ENCODE measurements at places on chromosomes 7 and 10.

GRCh38 chr10:57579926-57580325 is 687.8 kb downstream of the IPMK start:
- no peak for DNase-seq

DNA sequence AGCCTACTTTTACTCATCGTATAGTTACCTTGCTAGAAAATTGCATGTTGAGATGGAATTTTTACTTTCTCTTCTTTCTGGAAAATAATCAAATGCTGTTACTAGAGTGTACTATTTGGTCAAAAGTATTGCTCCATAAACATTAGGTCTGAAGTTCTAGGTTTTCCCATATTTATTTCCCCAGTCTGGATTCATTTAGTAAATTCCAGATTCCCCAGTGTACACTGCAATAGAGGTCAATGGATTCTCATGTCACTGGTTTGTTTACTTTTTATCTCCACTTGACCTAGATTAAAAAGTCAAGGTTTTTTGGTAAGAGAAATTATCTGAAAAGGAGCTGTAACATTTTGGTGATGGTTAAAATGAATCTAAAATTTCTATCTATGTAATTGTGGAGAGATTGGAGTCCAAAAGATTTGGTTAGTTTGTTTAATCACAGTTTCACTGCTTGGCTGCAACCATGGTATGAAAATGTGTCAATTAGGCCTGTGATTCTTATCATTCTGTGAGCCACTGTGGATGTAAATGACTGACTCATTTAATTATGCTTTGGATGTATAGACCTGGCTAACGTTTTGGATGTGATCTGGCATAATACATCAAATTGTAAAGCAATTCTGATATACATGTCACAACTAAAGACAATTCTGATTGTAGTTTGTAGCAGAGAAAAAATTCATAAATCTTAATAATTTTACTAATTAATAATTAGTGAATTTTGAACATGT is 32.7 kb upstream of the STEAP4 start:
- no peak for DNase-seq

GRCh38 chr7:139159900-139160675 is 50.6 kb upstream of the ZC3HAV1 start:
- no peak for DNase-seq

DNA sequence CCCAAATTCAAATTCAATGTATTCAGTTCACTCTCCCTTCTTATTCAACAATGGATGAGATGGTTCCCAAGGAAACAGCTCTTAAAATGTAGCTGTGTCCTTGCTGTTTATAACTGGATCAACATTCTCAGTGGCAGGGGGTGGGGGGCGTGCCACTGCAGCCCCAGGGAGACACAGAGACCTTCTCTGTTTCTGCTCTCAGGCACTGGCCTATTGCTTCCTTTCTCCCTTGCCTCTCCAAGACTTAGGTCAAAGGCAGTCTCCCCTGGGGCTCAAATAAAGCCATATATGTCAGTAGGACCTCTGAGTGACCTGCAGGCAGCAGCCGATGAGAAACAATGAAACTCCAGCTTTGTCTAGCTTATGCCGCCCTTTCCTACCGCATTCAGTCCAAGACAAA is 20.7 kb downstream of the VSTM4 start:
- DNase-seq, result no peak

DNA sequence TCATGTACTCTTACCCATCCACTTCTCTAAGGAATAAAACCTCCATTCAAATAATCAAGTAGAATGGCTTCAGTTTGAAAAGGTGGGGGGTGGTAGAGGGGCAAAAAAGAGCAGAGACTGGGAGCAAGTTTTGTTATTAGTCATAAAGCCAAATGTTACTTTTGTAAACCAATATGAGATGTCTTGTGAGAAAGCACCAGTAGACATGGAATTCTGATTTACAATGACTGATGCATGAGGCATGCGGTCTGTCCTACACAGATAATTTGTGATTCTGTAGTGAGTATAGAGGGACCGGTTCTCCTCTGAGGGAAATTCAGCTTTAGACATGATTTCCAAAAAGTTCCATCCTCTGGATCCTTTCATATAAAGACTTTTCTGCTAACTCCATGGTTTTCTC is 12.9 kb upstream of the ABCA13 start:
- DNase-seq, result no peak

- no peak for DNase-seq
Observed at GRCh38 chr10:16952080-16952479, 134.9 kb upstream of the RSU1 start.

GRCh38 chr7:41378156-41378555 is 324.7 kb downstream of the INHBA start:
- DNase-seq, result no peak

DNA sequence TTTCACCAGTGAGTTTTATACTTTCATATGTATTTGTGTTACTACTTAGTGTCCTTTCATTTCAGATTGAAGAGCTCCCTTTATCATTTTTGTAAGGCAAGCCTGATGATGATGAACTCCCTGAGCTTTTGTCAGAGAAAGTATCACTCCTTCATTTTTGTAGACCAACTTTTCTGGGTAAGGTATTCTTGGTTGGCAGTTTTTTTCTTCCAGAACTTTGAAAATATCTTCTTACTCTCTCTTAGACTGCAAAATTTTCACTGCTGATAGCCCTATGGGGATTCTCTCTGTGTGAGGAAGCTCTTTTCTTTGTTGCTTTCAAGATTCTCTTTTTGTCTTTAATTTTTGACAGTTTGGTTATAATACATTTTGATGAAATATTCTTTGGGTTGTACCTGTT is 35.7 kb downstream of the CCDC7 start:
- no peak for DNase-seq

DNA sequence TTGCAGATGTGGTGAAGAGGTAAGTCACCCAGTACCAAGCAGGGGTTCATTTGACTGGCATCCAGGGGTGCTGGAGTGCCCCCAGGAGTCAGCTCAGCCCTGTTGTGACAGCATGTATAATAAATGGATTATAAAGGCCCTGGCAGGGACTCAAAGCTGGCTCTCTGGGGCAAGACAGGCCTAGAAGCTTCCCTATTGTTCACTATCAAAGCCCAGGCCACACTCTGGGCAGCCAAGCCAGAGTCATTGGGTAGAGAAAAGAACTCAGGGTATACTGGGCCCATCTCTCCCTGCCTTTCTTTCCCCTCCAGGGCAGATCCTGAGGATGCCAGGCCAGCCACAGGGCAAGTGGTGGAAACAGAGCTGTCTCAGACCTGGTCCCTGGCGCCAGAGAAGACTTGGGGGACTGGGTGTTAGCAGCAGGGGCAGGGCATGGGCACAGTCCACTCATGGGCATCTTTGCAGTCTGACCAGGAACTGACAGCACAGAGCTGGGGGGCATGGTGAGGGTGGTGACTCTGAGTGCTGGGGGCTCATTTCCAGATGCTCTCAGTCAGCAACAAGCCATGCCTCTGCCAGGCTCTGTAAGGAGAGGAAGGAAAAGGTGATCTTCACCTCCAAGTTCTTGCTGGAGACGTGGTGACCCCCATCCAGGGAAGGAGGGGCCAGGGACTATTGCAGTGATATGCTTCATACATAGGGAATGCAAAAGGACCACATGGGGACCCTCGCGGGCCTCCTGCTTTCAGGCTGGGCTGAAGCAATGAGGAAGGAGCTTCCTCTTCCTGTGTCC is 11.7 kb downstream of the RBP3 start:
- no peak for DNase-seq

GRCh38 chr10:102644066-102644645 is at the start of gene TRIM8:
Gene TRIM8 (plus strand): TSS chr10:102644479. CDS start chr10:102644618, 139 bp downstream.
- no peak for DNase-seq

DNA sequence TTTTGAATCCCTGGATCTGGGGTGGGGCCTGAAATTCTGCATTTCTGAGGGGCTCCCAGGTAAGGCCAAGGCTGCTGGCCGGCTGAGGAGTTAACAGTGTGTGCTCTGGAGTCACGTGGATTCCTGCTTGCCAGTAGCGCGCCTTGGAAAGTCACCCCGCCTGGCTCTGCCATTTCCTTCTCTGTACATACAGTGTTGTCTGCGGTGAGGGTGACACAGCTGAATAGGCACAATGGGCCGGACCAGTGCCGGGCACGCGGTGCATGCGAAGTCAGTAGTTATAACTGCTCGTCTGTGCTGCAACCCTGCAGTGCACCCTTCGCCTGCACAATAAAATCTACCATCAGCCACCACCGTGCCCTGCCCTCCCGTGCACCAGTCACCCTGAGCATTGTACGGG is 68.0 kb upstream of the EEPD1 start:
- no peak for DNase-seq

- no peak for DNase-seq
Observed at GRCh38 chr10:113345826-113346624, 206.8 kb upstream of the HABP2 start.

- no peak for DNase-seq
Observed at GRCh38 chr10:129966370-129966888, 2.4 kb upstream of the EBF3 start.

GRCh38 chr7:1532456-1533254 is 2.2 kb downstream of the MAFK start:
- DNase-seq, result peak; percentile 84

- no peak for DNase-seq
Observed at GRCh38 chr7:135966341-135967043, 10.7 kb downstream of the MTPN start.

- no peak for DNase-seq
Observed at GRCh38 chr7:15989194-15989593, 302.7 kb upstream of the MEOX2 start.

- no peak for DNase-seq
Observed at GRCh38 chr7:97275475-97275874, 158.0 kb downstream of the SDHAF3 start.

- DNase-seq, result no peak
Observed at GRCh38 chr10:100483876-100484666, 21.3 kb downstream of the WNT8B start.

DNA sequence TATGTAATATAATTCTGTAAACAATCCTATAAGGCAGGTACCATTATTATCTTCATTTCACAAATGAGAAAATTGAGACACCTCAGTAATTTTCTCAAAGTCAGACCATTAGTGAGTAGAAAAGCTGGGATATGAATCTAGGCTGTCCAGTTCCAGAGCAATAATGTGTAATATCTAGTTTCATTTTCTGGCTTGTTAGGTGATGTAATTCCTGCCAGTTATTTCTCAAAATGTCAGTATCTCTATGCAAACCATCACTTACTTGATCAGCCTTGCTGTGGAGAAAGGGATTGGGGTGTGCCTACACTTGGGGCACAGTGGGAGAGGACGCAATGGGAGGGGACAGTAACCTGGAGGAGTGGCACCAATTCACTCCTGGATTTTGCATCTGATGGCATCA is 157.5 kb downstream of the LYZL1 start:
- peak; percentile 8 for DNase-seq
